G401 (cell line): ENCODE measurements at places on chromosomes 1 and 21.

- DNase-seq = no peak
Observed at GRCh38 chr1:167504467-167504827, 13.9 kb downstream of the CD247 start.

GRCh38 chr1:220371324-220371723, 99.1 kb upstream of the RAB3GAP2 start:
- no peak for DNase-seq

DNA sequence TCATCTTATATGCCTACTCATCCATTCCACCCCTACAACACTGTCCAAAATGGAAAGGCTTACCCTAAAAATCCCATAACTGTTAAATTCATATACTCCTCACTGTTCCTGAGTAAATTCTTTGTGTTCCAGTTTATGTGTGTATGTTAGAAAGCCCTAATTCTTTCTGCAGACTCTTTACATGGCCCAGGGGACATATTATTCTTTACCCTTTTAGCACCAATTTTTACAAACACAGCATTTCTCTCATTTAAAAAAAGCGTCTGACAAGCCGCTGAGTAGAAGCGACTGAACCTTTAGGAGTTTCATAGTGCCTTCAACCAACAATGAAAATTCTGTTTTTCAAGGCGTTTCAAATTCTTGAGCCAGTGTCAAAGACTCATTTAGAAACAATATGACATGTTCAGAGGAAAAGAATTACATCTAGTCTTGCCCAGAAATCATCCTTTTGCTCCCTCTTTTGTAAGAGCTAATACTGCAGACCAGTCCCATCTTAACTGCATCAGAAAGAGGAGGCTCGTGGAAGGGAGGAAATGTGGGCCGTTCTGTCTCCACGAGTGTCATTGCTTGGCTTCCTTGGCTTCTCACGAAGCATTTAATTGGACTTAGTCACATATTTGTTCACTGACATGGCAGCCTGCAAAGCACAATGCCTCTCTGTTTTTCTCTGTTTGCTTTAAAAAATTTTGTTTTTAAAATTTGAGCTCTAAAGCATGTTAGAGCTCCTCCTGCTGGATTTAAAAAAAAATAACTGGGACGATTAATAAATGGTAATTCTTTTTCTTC, 21.3 kb upstream of the C1orf105 start:
- DNase-seq = peak; percentile 72

- no peak for DNase-seq
Observed at GRCh38 chr1:25738499-25738898, 61.5 kb upstream of the SELENON start.

- DNase-seq = peak; percentile 82
Observed at GRCh38 chr1:208071435-208072031, 160.6 kb upstream of the CD34 start.

- no peak for DNase-seq
Observed at GRCh38 chr21:33396951-33397350, 6.3 kb upstream of the IFNGR2 start.

DNA sequence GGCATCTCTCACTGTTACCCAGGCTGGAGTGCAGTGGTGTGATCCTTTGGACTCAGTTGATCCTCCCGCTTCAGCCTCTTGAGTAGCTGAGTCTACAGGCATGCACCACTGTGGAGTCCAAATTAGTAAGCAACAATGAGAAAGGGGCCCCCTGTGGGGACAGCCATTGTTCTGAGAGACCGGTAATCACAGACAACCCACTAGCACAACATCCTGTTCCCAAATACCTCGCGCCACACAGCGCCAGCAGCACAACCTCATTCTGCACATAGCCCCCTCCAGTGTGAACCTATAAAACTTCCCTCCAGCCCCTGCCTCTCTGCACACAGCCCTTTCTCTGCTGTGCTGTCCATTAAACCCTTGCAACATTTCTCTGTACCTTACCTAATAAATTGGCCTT, 226.4 kb downstream of the DYRK1A start:
- DNase-seq = no peak

DNA sequence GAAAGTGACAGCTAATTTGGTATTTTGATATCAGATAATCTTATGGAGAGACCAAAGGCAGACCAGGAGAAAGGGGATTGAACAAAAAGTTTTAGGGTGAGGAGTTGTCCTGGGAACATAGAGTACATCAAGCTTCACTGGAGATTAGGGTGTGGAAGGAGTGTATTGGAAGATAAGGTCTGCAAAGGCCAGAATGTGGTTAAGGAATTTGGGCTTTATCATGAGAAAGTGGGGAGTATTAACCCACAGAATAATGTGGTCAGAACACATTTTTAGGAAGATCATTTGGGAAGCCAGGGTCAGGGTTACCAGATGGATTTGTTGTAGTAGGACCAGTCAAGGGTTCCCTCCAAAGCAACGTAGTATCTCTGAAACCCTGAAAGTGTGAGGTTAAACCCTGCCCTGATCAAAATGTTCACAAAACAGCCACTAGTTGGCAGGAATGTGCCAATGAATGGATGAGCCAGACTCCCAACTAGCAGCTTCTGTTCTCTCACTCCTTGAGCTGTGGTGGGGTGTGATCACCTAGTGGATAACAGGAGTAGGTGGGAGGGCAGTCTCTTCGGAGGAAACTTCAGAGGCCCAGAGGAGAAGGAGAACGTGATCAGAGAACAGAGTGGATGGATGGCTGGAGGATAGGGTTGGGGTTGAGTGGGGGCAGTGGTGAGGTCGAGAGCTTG, 35.8 kb downstream of the SLC2A1 start:
- peak; percentile 90 for DNase-seq

- no peak for DNase-seq
Observed at GRCh38 chr1:198575292-198575691, 34.8 kb upstream of the ATP6V1G3 start.

DNA sequence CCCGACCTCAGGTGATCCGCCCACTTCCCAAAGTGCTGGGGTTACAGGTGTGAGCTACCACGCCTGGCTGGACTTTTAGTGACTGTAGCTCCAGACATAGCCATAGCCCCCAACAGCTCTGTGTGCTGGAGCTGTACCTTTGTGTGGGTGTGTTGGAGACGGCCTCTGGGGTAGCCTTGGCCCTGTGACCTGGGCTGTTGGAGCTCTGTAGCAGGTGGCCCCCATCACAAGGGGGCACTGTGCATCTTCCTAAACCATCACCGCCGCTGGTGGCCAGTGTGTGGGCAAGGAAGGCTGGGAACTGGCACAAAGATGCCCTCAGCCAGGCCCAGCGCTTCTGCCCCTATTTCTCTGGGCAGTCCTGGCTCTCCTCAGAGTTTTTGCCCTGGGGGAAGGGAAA, 38.4 kb upstream of the FOXO6 start:
- peak; percentile 33 for DNase-seq
